ENCODE measurements at places on chromosomes 7 and 10. TPM values are rescaled to one million over a fixed set of nuclear protein-coding genes. Genes with fewer than 3 reads are reported as not detected.

GRCh38 chr10:92146107-92146506 lies 144.8 kb downstream of the CPEB3 start:
- no peak for DNase-seq

ABCC2 gene
- 0.07 TPM for total RNA-seq

TEX47 gene
- not detected for total RNA-seq

COL17A1 gene
- total RNA-seq, result 0.21 TPM

GRCh38 chr7:2128601-2129322 lies 104.0 kb downstream of the MAD1L1 start:
- no peak for DNase-seq

Measured in kidney epithelial cell (primary cell).